ENCODE measurements at places on chromosomes 1 and 21. TPM values are rescaled to one million over a fixed set of nuclear protein-coding genes. Genes with fewer than 3 reads are reported as not detected.

The LRRC53 gene
- not detected for polyA plus RNA-seq

The GPR25 gene
- polyA plus RNA-seq: not detected

The OR2M3 gene
- 0.04 TPM for polyA plus RNA-seq

The LAMB3 gene
- polyA plus RNA-seq: 0.35 TPM

The PDPN gene
- 22.5 TPM for polyA plus RNA-seq

The CD1E gene
- not detected for polyA plus RNA-seq

The RNU1-4 gene
- polyA plus RNA-seq: not detected

The ATP1A1 gene
- polyA plus RNA-seq: 872 TPM

The SSR2 gene
- polyA plus RNA-seq: 473 TPM

The IL12RB2 gene
- 0.41 TPM for polyA plus RNA-seq

The YOD1 gene
- polyA plus RNA-seq: 14.8 TPM

The IGSF9 gene
- polyA plus RNA-seq: 11.4 TPM

The LAMC2 gene
- polyA plus RNA-seq: 5.6 TPM

The PLD5 gene
- polyA plus RNA-seq: 1.4 TPM

The NBPF9 gene
- 57.8 TPM for polyA plus RNA-seq

The DMBX1 gene
- not detected for polyA plus RNA-seq

The AADACL3 gene
- not detected for polyA plus RNA-seq

The DDR2 gene
- 17.5 TPM for polyA plus RNA-seq

The ERRFI1 gene
- 23.0 TPM for polyA plus RNA-seq

The SMIM1 gene
- polyA plus RNA-seq: 8.7 TPM

The PGD gene
- polyA plus RNA-seq: 195 TPM

The GSTM5 gene
- 36.1 TPM for polyA plus RNA-seq

The DAB1 gene
- 7.4 TPM for polyA plus RNA-seq

The CD247 gene
- polyA plus RNA-seq: 0.85 TPM
